Activated effector memory CD4-positive, alpha-beta T cell treated with Interleukin-2 at 50 U/mL for 16 hours (primary cell): ENCODE measurements at places on chromosomes 3 and 15.

GRCh38 chr15:85542895-85543331 is 162.5 kb downstream of the AKAP13 start:
- no peak for DNase-seq

DNA sequence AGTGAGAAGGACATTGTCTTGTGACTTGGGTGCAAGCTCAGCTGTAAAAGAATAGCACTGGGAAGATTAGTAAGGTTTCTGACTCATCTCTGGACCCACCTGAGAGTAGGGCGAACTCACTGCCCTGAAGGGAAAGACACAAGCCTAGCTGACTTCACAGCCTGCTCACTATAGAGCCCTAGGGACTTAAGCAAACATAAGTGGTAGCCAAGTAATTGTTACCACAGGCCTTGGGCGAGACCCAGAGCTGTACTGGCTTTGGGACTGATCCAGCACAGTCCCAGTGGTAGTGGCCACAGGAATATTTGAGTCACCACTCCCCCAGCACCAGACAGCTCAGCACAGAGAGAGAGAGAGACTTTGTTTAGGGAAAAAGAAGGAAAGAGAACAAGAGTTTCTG is 429.9 kb downstream of the TBL1XR1 start:
- DNase-seq, result no peak

GRCh38 chr3:141052201-141053069 is 1.3 kb downstream of the SPSB4 start:
- no peak for DNase-seq

- no peak for DNase-seq
These were observed 15.7 kb downstream of the PRR23E start for GRCh38 chr3:127208483-127209100.

- no peak for DNase-seq
These were observed 8.3 kb downstream of the LSM3 start for GRCh38 chr3:14186854-14187458.

GRCh38 chr3:166444336-166444735 is 607.1 kb upstream of the BCHE start:
- DNase-seq, result no peak

DNA sequence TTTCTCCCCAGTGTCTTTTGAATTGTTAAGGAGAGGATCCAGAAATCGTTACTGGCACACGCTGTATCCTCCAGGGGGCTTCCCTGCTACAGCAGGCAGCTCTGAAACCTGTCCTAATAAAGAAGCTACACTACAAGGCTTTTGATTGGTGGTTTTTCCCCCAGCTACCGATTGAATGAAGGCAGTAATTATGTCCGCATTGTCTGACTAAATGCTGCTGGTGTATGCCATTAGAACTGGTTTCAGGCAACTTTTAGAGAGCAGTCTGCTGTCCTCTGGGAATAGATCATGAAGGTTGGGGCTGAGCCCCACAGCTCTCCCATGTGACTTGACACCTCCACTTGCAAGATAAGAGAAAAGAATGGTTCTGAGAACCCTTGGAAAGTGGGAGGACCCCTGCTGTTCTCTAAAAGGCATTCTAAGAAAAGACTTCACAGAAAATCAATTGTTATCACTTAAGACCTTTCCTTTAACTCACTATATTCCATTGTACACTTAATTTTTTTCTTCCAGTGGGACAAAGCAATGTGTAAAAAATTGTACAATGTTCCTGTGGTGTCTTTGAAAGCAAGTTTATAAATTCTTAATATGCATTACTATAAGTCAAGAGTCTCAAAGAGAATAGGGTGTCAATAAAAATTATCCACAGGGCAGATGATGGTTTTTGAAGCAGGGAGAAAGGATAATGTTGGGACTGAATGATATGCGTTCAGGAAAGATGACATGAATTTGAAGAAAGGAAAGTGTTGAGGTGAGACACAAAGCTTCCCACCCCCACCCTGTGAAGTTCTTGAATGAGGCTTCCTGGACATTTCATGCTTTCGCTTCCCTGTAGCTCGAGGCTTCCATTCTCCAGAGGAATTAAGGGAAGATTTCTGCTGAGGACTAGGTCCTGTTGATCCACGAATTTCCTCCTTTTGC is 53.0 kb upstream of the DAZL start:
- no peak for DNase-seq

DNA sequence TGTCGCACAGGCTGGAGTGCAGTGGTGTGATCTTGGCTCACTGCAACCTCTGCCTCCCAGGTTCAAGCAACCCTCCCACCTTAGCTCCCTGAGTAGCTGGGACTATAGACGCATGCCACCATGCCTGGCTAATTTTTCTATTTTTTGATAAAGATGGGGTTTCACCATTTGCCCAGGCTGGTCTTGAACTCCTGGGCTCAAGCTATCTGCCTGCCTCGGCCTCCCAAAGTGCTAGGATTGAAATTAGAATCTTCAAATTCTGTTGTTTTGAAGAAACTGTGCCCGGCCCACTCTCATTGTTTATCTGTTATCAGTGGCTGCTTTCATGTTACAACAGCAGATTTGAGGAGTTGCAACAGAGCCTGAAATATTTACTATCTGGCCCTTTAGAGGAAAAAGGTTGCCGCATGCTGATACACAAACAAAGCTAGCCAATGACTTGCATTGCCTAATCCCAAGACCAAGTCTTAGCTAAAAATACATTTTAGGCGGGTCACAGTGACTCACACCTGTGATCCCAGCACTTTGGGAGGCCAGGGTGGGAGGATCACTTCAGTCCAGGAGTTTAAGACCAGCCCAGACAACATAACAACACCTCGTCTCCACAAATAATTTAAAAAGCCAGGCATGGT is 43.2 kb upstream of the PPP4R2 start:
- DNase-seq, result no peak

- no peak for DNase-seq
These were observed 692 bp downstream of the SCAANT1 start for GRCh38 chr3:63911509-63911872.

- DNase-seq, result no peak
These were observed 30.4 kb downstream of the ACKR2 start for GRCh38 chr3:42839616-42840015.

DNA sequence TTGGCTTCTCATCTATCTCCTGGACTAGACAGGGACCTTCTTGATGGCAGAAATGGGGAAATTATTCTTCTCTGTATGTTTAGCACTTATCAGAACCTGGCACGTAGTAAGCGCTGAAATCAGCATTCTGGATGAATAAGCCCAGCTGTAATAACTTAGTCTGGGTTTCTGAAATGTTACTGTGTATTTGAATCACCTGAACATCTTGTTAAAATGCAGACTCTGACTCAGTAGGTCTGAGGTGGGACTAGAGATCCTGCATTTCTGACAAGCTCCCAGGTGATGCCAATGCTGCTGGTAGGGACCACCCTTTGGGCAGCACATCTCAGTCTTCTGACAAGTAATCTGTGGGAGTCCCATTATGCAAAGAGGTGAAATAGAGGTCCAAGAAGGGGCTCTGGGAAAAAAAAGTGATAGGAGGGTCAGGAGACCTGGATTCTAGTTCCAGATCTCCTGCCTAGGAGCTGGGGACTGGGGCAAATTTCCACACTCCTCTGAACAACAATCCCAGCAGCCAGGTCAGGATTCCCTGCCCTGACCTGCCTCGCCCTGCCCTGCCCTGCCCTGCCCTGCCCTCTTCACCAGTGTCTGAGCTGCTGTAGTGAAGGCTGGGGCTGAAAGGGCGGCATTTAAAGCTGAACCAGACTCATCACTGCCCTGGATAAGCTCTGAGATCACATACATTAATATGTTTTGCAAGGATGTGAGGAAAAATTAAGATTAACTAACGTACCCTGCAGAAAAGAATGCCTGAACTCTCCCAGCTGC is 17.2 kb upstream of the SLC6A11 start:
- DNase-seq, result no peak

DNA sequence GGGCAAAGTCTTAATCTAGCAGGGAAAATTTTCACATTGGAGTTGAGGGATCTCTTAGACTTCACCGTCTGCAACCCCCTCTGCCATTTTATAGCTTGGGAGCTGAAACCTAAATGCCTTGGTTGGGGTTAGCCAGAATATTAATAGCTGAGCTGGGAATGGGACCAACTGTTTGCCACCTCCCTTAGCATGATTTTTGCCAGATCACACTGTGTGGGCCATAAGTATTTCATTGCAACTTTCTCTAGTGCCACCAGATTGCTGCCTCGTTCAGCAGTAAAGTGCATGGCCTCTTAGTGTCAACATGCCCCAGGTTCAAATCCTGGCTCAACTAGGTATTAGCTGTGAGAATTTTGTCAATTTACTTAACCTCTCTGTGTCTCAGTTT is 55.9 kb upstream of the ABHD17C start:
- DNase-seq, result no peak

GRCh38 chr3:277873-278272 is 81.3 kb downstream of the CHL1 start:
- no peak for DNase-seq

GRCh38 chr3:15501126-15501525 is 20.4 kb downstream of the COLQ start:
- DNase-seq, result no peak

DNA sequence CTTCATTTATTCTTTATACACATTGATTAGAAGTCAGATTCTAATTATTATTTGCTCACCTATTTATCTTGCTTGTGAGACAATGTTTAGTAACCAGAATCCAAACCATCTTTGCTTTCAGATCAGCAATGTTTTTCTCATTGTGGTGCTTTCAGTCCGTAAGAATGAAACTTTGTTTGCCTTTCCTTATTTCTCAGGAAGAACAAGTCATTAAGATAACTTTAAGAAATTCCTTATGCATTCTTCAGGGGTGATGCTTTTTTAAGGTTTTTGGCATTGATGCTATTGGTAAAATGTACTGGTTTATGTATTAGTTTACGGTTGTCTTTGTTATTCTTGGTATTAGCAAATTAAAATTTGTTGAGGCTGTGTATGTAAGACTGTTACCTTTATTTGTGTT is 120.8 kb upstream of the POU1F1 start:
- no peak for DNase-seq

GRCh38 chr15:101115393-101115785 is 136.5 kb downstream of the CHSY1 start:
- no peak for DNase-seq

DNA sequence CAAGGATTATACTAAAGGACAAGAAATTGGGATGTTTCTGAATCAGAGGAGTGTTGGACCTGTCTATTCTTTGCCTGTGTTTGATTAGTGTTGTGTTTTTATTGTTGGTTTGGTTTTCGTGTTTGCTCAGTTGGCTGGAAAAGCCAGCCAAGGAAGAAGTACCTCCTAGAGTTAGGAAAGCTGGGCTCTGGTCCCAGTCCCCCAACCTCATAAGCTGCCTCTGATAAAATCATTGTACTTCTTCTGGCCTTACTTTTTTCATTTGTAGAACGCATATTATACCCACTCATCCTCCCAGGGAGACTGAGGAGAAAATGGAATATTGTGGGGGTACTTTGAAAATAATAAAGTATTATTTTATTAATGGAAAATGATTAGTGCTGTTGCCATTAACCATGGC is 177.4 kb upstream of the TRIM42 start:
- DNase-seq, result no peak

DNA sequence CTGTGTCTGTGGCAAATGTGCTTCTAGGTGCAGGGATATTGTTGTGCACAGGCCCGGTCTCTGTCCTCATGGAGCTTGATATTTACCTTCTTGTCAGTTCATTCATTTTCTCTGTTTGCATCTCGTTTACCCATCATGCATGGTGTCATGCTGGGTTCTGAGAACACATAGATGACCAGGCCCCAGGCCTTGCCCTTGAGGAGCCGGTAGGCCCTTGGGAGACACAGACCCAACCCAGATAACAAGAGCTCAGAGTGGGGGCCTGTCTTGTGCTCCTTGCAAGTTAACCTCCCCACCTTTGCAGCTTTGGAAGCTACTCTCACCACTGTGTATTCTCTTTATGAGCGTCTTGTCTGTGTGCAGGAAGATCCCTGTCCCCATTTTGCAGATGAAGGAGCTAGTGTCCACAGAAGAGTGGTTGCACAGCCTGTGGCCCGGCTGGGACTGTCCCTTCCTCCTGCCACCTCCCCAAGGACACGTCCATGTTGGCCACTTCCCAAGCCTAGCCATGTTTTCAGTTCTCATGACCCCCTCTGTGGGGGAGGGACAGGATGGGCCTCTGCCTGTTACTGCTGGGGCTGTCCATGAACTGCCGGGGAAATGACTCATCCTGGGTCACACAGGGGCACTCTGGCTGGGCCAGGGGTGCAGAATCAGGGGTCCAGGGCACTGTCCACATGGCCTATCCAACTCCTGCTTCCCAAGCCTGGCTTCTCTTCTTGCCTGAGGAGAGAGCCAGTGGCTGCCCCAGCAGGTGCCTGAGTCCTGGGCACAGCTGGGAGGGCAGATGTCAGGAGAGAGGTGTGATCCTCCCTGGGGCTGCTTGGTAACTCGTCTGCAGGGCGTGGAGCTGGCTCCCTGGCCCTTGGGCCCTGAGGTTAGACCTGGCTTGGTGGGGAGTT is 3.4 kb downstream of the SNX33 start:
- no peak for DNase-seq

GRCh38 chr3:22371607-22372291 is 620.7 kb upstream of the ZNF385D start:
- DNase-seq, result no peak

GRCh38 chr15:44729408-44730127 is 6.8 kb upstream of the TRIM69 start:
- no peak for DNase-seq

- no peak for DNase-seq
These were observed 18.0 kb downstream of the SLC6A1 start for GRCh38 chr3:11010426-11011165.

DNA sequence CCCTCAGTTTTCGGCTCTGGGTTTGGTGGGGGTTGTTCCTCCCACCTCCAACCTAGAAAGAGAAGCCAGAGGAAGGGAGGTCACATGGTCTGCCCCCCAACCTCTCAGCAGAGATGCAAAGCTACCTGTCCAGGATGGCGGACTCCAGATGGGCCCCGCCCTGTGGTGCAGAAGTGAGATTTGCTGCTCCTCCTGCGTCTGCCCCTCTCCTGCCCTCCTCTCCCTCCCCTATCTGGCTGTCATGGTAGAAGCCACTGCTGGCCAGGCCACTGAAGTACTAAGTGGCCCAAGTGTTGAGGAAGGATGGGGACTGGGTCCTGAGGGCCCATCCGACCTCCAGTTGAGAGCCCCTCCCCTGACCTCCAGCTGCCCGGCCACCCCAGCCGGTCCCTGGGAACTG is 2.1 kb upstream of the SEMA3B start:
- no peak for DNase-seq

DNA sequence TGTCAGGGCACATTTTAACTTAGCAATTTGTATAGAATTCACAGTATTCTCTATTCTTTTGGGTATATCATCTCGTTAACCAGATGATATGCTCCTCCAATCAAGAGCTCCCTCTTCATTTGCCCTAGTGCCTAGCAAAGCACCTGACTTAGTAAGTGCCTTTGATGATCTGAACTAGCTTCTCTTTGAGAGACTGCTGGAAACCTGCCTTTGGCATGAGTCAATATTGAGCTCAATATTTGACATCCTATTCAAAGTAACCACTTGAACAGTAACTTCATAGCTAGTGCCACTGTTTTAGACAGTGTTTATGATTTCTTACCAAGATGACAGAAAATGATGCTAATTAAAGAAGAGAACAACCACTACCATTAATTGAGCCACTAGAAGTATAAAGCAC is 696.3 kb upstream of the UBE2E2 start:
- DNase-seq, result no peak

GRCh38 chr3:66259566-66260255 is 38.9 kb downstream of the SLC25A26 start:
- no peak for DNase-seq
